ENCODE measurements at places on chromosomes 13 and 19. TPM values are rescaled to one million over a fixed set of nuclear protein-coding genes. Genes with fewer than 3 reads are reported as not detected.

Gene USE1
- total RNA-seq = 11.1 TPM

Gene ZNF541
- not detected for total RNA-seq

Gene PIAS4
- 11.6 TPM for total RNA-seq

Gene DACH1
- total RNA-seq = 3.6 TPM

Gene MYH14
- total RNA-seq = 17.1 TPM

Gene ZNF582
- 11.3 TPM for total RNA-seq

Gene GNG7
- total RNA-seq = 0.48 TPM

Gene SYNE4
- 0.48 TPM for total RNA-seq

Gene CPT1C
- total RNA-seq = 4.3 TPM

Gene LYPD5
- 3.1 TPM for total RNA-seq

Gene XAB2
- 18.3 TPM for total RNA-seq

Gene ANGPTL8
- not detected for total RNA-seq

Gene LIM2
- total RNA-seq = not detected

Gene PRODH2
- total RNA-seq = 5.5 TPM

Gene CYP2A7
- total RNA-seq = 0.24 TPM

Gene TRPM4
- 8.2 TPM for total RNA-seq

Gene AZU1
- not detected for total RNA-seq

Gene ERVV-1
- total RNA-seq = 2.4 TPM

Gene HCN2
- 2.4 TPM for total RNA-seq

Gene DCT
- 5.8 TPM for total RNA-seq

Gene KIR3DL2
- 0.72 TPM for total RNA-seq

Gene ZNF429
- 22.6 TPM for total RNA-seq

Gene SIAH3
- 2.9 TPM for total RNA-seq

Gene ZNF471
- total RNA-seq = 12.8 TPM

Gene BRSK1
- not detected for total RNA-seq

Gene TMPRSS9
- total RNA-seq = not detected

Gene MCEMP1
- 0.96 TPM for total RNA-seq

Gene TMED1
- total RNA-seq = 22.4 TPM

Gene CHST8
- not detected for total RNA-seq

Gene PHLDB3
- 7.0 TPM for total RNA-seq

Gene EBI3
- total RNA-seq = not detected

Gene FGF21
- not detected for total RNA-seq

Gene GAPDHS
- total RNA-seq = not detected

Gene IFNL4
- total RNA-seq = not detected

Gene SLC1A6
- total RNA-seq = 6.7 TPM

Gene ZSWIM9
- 1.9 TPM for total RNA-seq

Gene GSX1
- total RNA-seq = not detected

Gene ZSCAN5B
- 7.2 TPM for total RNA-seq

Gene SIGLEC10
- total RNA-seq = 5.1 TPM

Gene LGALS14
- total RNA-seq = not detected

Measured in umbilical cord (tissue), 2 donors.